Non-pigmented ciliary epithelial cell (primary cell): ENCODE measurements at places on chromosomes 2 and 18.

DNA sequence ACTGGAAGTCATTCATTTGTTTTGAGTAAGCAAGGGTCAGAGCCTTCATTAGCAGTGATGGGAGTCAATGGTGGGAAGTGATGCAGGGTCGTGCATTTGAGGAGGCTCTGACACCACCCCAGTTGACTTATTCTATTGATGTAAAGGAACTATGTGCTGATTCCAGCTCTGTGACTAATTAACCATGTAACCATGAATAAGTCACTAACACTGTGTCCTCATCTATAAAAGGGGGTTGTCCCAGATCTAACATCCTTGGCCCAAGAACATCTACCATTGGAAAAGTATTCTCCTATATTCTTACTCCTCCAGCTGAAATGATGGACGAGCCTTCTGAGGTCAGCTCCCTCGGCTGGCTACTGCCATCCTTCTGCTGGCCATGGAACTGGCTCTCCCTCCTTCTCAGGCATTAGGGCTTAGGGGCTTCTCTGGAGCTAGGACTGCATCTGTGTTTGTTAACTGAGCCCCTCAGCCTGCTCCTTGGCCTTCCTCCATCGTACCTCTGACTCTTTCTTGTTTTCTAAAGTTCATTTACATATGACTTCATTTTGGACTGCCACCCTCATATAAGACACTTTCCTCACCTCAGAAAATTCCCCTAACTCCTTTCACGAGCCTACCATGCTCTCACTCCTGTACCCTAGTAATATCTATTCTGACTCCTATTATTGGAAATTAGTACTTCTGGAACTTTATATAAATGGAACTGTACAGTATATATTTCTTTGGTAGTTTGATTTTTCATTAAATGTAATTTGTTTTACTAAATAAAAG is 115.5 kb downstream of the KCTD1 start:
- no peak for DNase-seq

GRCh38 chr2:27977731-27978312 is 87.3 kb downstream of the BABAM2 start:
- peak; percentile 85 for DNase-seq

- no peak for DNase-seq
These were observed 49.2 kb downstream of the PIKFYVE start for GRCh38 chr2:208315081-208315788.

GRCh38 chr2:75489721-75490120 is 71.0 kb downstream of the EVA1A start:
- DNase-seq: no peak

- peak; percentile 22 for DNase-seq
These were observed 14.9 kb downstream of the PIKFYVE start for GRCh38 chr2:208280933-208281332.

- no peak for DNase-seq
These were observed at the start of gene LRP1B for GRCh38 chr2:142131010-142131669. Gene LRP1B, minus strand, starts transcription at chr2:142131016. Its CDS starts 287 bp downstream, at chr2:142130729.

- no peak for DNase-seq
These were observed 63.2 kb downstream of the ASB1 start for GRCh38 chr2:238489896-238490295.

DNA sequence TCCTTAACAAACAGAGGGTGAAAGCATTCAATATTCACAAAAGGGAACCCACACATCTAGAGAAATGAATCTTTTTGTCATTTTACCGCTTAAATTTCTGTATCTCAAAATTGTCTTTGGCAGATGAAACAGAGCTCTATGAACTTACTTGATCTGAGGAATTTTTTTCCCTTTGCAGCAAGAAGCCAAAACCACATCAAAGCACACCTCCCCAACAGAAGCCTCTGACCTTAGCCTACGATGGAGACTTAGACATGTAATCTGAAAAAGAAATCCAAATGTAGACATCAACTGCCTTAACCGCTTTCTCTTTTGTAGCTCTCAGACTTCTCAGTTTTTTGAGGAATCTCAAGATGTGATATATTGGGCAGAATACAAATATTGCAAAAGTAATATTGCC is 287.9 kb upstream of the HNMT start:
- DNase-seq: no peak

DNA sequence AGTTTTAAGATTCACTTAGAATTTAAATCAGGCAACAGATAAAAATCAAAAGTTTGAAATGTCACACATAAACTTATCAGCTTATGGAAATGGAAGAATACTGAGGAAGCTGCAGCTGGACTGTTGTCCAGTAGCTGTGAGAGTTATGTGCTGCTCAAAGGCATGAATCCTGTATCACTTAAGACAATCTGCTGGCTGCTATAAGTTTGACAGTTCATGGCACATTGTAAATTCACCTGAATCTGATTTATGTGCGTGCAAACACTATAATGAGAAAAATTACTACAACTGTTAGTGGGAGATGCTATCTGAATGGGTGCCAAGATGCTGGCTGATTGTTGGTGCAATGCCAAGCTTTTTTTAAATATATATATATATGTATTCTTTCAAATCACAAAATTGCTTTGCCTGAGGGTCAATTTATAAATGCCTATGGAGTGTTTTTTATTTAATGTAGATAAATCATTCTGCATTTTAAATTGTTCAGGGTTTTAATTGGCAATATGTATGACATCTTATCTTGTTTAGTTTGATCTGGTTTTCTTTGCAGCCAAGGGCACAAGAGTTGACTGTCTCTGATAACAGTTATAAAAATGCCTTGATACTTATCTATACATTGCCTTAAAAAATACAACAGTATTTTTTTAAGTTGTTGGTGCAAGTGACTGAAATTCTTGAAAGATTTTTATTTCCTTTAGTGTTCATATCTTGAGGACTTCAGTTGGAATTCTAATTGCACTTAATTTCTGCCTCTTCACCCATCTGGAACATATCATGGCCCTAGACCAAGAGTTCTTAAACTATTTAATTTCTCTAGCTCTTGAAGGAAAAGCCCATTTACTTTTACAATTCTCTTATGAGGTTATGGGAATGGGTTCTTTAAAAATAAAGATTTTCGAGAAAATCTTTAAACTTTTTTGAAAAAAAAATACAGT is 48.7 kb downstream of the CAVIN2 start:
- DNase-seq: no peak

DNA sequence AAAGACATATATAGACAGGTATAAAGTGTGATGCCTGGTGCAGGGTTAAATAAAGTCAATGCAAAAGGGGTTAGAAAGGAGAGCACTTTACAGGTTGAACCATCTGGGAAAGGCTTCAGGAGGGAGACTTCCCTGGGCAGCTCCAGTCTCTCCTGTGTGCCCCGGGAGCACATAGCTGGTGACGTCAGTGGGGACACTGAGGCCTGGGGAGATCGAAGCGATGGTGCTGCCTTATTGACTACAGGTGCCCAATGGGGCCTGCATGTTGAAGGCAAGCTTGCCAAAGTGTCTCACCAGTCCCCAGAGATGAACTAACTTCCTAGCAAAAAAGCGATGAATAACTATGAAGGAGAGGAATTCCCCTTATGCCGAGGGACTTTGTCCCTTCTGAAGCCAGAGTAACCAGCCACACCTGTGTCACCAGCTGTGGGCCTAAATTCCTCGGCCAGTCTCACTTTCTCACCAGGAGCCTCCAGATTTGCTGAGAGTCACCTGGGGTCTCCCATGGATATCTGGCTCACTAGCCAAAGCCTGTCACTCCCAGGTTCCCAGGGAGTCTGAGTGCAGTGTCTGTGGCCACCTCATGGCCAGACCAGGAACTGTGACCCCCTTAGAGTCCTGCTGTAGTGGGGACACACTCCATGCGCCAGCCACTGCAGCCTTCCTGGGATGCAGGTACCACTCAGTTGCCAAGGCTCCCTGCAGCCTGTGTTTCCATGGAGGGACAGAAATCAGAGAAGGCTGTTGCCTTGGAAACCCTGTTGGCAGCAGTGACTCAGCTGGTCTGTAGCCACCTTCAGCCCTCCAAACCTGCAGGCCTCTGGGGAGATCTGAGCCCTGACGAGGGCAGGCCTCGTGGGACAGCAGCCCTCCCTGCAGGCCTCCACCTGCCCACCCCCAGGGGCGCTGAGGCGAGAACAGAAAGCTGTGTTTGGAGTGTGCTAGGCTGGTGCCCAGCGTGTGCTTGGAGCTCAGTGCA is 128.7 kb downstream of the CTIF start:
- DNase-seq: no peak

DNA sequence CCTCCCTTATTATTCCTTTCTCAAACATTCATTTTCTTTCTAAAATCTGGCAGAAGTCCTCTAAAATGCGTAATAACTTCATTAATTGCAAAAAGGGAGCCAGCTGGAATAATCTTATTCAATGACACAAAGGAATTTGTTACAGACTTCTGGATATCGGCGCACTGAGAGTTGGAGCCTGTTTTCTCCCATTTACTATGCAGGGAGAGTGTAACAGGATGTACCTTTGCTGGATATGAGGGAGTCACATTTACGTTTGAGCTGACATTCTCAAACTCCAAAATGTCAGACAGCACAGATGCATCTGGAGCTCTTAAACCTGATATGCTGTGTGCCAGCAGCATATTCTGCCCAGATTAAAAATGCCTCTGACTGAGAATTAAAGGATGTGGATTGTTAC is 275.3 kb downstream of the TMX3 start:
- DNase-seq: no peak

- no peak for DNase-seq
These were observed 280.3 kb downstream of the CYRIA start for GRCh38 chr2:16385341-16385740.

DNA sequence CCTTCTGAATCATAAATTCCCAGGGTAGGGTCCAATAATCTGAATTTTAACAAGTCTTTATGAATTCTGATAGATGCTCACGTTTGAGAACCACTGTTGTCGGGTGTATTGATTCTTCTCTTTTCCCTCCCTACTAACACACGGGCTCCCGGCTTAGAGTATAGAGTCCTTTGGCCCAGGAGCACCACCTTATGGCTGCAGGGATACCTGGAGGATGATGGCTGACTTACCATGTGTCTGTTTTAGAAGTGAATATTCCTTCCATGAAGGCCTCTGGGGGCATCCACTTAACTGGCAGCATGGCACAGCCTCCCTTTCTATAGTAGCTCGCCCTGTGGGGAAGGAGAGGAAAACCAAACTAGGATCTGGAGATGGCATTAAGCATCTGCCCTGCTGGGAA is 91.7 kb downstream of the CLIP4 start:
- DNase-seq: no peak

- no peak for DNase-seq
These were observed 99.6 kb downstream of the FMNL2 start for GRCh38 chr2:152434395-152435182.

DNA sequence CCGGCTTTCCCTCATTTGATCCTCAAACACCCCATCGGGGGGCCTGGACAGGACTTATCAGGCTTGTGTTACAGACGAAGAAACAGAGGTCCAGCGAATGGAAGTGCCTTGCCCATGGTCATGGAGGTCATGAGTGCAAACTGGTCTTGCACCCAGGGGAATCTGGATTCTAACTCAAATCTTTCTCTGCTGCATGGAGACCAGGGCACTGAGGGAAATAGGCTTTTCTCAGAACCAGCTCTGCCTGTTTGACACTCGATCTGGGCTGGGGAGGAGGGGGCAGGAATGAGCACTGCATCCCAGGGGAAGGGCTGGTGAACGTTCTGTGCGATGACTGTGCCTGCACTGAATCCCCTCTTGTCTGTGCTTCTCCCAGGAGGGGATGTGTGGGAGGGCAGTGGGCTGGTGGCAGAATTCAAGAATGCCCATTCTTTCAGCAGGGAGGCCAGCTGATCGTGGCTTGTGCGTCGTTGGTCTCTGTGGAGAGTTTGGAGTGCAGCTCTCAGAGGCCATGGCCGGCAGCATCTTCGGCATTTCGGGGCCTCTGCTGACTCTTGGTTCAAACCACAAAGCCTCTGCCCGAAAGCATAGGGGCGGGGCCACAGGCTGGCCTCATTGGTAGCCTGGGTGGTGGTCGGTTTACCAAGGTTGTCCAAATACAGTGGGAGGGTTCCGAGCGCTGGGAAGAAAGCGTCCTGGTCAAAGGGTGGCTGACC is 171.6 kb downstream of the DDX1 start:
- DNase-seq: no peak

- DNase-seq: no peak
These were observed 14.0 kb upstream of the ACOXL start for GRCh38 chr2:110718382-110718781.

DNA sequence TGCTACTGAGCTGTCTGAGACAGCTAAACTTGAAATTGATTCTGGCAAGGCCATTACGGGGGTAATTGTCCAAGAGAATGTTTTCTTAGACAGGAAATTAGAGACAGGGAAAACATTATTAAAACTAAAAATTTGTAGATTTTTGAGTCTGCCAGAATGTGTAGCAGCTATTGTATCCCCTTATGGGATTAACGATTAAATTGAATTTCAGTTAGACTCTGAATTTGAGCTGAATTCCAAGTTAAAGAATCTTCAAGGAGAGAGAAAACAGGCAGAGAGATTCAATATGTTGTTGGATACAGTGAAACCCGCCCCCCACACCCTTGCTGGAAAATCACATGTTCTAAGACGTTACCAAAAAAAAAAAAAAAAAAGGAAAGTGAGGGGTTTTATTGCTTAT is 32.7 kb upstream of the CCDC68 start:
- DNase-seq: no peak

DNA sequence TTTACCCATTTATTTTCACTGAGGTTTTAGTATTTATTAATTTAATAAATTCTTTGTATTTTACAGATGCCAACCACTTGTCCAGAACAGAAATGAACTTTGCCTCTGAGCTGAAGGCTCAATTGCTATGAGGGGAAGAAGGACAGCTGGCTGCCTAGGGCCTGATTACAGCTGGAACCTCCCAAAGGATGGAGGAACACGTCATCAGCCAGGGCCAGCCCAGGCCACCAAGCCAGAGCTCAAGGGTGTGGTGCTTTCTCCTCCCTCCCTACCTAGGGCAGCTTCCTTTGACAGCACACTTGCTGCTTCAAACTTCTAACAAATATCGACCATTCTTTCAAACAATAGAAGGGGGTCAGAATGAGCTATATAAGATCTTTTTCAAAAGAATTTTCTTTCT is 19.7 kb upstream of the RIOK3 start:
- no peak for DNase-seq

- DNase-seq: no peak
These were observed 47.2 kb upstream of the CDC42EP3 start for GRCh38 chr2:37718515-37719161.

DNA sequence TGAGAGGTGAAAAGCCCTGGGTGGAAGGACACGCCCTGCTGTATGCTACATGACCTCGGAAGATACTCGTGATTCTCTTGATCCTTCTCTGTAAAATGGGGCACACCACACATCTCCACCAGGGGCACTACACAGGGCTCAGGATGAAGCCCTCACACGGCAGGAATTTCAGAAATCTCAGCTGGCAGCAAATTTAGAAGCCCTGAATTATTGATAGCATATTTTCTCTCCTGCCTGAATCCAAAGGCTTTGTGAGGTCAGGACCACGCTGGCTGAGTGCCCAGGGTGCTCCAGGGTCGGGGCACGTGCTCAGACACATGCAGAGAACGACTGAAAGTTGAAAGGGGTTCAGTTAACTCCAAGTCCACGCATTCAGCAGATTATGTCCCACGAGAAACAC is 42.1 kb upstream of the GALR1 start:
- DNase-seq: no peak
